ENCODE measurements at places on chromosomes 3 and 15.

DNA sequence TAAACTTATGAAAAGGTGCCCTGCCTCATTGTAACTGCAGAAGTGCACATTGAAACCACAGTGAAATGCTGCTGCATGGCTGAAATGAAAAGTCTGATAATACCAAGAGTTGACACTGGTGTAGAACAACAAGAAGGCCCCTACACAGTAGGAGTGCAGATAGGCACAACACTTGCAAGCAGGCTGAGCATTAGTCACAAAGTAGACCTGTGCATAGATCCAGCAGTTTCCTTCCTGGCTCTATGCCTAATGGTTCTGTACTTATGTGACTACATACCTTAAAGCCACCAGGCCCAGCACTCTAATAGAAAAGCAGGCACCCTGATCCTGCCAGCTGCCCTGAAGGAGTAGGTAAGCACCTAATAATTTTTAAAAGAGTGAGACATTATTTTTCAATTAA lies 41.8 kb downstream of the PRR23E start:
- no peak for DNase-seq

DNA sequence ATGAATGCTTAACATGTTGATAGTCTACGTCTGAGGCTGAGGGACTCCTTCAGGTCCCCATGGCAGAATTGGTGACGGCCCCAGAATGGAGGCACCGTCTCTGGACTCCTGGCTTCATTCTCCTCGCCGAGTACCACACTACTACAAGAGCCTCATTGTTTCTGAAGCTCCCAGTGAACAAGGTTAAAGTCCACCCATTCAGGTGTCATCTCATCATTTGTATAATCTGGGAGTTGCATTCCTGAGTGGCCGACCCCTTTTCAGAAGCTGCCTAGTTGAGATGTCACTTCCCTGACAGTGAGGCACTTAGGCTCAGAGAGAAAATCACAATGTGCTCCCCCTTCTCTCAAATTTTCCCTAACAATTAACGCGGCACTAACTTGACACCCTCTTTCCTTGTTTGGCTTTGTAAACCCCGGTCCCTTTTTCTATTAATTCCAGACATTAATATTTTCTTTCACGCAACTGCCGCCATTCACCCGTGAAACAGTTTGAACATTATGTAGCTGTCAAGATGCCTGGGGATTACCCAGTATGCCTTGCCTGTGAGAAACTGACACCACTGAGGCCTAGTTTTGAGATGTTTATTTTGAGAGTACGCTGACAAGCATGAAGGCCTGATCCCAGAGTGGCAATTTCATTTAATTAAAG lies 105.6 kb downstream of the MCTP2 start:
- DNase-seq, result no peak

GRCh38 chr15:64775551-64776401 lies at the start of gene RBPMS2:
Gene RBPMS2 (minus strand): TSS chr15:64775589. CDS start chr15:64775319, 270 bp downstream.
- no peak for DNase-seq

GRCh38 chr3:174854987-174855386 lies 4.1 kb upstream of the NAALADL2 start:
- no peak for DNase-seq

DNA sequence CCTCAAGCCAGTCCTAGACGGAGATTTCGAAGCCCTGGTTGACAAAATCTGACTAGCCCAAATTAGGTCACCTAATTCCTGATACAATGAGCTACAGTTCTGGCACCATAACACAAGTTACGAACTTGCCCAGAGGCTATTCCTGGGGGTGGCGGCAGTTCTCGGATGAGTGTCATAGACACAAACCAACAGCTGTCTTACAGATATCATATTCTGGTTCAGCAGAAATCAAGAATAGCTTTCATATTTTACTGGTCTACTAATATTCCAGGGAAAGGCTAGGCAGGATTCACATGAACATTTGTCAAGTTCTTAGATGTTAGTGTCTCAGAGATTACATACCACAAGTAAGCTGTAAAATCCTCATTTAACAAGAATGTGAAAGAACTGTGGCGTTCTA lies 8.8 kb downstream of the ANAPC13 start:
- no peak for DNase-seq

DNA sequence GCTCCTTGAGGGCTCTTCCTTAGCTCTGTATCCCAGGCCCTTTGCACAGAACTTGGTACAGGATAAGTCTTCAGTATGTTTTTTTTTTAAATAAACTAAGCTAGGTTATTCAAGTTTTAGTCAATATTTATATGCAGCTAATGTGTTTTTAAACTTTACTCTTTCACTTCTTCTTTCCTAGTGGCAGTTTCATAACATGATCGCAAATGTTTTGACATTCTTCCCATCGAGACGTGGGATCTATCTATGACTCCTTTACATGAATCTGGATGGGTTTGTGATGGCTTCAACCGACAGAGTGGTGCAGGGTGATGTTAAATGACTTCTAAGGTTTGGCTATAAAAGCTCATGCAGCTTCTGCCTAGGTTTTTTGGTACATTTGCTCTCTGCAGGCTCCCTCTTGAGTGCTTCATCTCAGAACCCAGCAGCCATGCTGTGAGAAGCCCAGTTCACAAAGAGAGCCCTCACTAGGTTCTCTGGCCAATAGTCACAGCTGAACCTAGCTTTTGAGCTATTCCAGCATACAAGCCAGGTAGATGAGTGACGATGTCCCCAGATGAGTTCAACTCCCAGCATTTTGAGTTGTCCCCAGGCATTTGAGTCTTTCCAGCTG lies 13.5 kb upstream of the MECOM start:
- DNase-seq, result no peak

DNA sequence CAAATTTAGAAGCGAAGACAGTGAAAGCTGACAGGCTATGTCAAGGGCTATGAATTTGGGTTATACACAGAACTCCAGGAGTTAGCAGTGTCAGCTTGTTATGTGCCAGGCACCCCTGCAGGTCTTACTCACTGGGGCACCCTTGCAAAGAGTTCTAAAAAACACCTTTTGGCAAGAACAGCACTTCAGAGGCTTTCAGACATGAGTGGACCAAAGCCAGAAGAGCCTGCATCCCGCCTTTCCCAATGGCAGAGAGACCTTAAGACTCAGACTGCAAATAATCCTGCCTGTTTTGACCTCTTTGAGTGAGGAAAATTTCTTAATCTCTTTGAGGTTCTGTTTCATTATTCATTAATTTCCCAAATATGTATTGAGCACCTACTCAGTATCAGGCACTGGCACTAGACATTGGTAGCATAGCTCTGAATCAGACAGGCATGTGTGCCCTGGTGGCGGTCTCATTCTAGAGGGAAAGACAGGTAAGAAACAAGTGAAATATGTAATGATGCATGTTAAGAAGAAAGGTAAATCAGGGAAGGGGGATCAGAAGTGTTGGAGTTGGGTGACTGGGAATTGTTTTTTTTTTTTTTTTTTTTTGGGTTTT lies 280.0 kb downstream of the KBTBD8 start:
- no peak for DNase-seq

GRCh38 chr3:39184081-39184967 lies 8.1 kb downstream of the XIRP1 start:
- no peak for DNase-seq

DNA sequence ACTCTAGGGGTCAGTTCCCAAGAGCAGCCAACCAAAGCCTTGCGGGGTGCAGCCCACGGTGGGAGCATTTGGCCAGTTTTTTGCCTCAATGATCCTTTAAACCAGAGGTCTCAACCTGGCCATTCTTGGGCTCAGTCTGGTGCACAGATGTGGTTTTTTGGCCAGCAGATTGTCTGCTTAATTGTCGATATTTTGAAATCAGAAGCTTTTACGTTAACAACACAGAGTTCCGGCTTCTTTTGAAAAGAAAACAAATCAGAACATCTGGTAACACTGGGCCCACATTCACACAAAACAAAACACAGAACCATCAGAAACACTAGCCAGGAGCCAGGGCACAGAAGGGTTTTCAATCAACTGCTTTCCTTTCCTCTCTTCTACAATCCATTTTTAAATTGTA lies 127.7 kb downstream of the XXYLT1 start:
- no peak for DNase-seq

Measured in cortex of kidney (tissue), 1 donor.